ENCODE measurements at places on chromosomes 1 and 21.

DNA sequence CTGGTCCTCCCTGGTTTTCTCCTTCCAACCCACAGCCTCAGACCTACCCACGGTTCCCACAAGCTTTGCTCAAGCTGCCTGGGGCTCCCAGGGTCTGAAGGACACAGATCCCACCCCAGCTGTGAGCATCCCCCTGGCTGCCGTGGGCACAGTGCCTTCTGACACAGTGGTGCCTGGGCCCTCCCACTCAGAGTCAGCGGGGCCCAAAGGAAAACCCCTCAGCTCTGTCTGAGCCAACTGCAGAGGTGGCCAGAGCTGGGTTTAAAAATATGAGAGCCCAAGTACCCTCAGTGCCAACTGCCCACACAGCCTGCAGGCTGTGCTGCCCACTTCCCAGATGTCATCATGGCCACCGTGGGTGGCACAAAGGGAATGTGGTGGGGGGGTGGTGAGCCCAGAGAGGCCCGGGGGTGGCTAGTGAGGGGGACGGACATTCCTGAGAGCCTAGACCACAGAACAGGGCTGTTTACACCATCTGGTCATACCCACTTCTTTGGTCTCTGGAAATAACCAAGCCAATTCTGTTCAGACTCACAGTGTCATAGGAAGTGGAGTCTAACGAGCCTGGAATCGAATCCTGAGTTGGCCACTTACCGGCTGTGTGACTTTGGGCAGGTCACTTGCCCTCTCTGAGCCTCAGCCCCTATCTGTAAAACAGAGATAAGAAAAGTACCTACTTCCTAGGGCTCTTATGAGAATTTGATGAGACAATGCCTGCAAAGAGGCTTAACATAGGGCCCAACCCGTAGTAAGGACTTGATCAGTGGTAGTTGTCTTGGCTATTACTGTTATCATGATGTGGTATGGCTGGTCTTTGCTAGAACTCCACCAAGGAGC, 85.5 kb downstream of the CAMK2N1 start:
- DNase-seq: no peak

GRCh38 chr1:236750928-236751327, 44.2 kb upstream of the MTR start:
- no peak for DNase-seq

GRCh38 chr1:223211323-223211985, 68.4 kb upstream of the TLR5 start:
- no peak for DNase-seq

- no peak for DNase-seq
These were observed 51.3 kb downstream of the PKN2 start for GRCh38 chr1:88735382-88735781.

DNA sequence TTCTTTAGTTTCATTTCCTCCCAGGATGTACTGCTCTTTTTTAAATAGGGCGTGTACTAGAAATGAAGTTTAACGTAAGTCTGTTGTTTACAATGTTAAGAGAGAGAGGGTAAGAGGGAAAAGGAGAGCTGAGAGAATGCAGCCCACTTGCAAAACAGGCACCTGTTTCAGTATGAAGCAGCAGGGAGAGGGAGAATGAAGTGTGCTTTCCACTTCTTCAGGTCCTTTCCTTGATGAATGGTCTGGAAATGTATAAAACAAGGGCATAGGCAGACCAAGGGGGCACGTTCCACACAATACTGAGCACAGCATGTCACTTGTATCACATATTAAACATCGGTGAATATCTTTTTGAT, 2.0 kb downstream of the KCNA3 start:
- DNase-seq: no peak

- DNase-seq: no peak
These were observed 332.1 kb downstream of the DPYD start for GRCh38 chr1:97588772-97589171.

- no peak for DNase-seq
These were observed 6.0 kb upstream of the ARHGEF2 start for GRCh38 chr1:155984341-155984740.

- no peak for DNase-seq
These were observed 4.1 kb downstream of the GJA5 start for GRCh38 chr1:147756341-147756740.

DNA sequence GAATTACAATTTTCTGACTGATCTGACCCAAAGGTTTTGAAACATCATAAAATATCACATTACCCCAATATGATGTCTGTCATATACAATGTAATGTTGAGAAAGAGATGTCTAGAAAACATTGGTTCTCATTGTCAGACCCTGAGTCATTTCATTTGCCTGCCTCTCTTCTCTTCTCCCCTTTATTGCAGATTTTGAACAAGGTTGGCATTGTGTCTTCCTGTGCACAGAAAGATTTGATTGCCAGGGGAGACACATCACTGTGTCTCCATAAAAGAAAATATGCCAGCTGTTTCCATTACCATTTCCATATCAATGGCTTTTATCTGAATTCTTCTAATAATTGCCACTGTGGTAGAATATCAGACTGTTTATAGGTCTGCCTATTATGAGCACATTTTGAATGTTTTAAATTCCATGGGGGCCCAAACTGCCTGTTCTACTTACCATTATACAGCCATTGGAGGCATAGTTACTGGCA, 65.6 kb downstream of the IFI44 start:
- DNase-seq: no peak

DNA sequence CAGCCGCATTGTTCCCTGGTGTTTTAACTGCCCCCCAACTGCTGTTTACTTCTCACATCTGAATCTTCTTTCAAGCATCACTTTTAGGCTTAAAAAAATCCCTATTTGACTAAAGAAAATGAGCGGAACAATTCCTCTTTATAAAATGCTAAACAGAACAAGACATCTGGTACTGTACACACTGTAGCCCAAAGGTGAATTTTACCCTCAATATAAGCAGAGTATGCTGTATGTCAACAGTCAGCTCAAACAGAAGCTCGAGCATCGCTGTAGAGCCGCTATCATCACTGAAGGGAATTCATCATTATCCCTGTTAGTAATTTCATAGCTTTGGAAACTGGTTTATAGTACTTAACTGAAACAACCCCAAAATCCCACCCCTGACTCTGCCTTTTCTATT, 85.3 kb downstream of the LRRC8D start:
- no peak for DNase-seq

GRCh38 chr21:43211072-43211759, 42.4 kb downstream of the CRYAA start:
- DNase-seq: no peak

DNA sequence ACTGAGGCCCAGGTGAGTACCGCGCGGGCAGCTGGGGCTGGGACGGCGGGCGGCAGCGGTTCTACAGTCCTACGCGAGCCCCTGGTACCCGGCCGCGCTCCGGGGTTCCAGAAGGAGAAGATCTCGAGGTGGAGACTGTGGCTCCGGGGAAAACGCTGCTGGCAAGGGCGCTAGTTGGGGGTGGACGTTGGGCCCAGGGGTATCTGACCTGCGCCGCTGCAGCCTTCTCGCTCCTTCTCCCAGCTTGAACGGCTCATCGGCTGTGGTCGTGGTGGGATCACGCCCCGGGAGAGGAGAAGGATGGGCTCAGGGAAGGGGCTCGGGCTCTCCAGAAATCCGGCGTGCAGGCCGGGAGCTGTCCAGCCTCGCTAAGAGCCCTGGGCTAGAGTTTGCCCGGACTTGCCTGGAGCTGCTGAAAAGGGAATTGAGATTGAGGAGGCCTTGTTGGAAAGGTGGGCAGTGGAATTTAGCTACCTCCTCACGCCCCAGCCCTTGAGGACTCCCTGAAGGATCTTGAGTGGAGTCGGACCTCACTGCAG, 1.1 kb upstream of the POU3F1 start:
- DNase-seq: peak; percentile 47

GRCh38 chr1:113978863-113979702, at the start of gene OLFML3:
TSS of gene OLFML3 (plus strand) at chr1:113979474. CDS start at chr1:113979517, 43 bp downstream.
- peak; percentile 99 for DNase-seq

- DNase-seq: no peak
These were observed 671.9 kb upstream of the USP24 start for GRCh38 chr1:55886856-55887712.

- DNase-seq: no peak
These were observed 172.3 kb downstream of the ADGRL4 start for GRCh38 chr1:78834201-78834741.

DNA sequence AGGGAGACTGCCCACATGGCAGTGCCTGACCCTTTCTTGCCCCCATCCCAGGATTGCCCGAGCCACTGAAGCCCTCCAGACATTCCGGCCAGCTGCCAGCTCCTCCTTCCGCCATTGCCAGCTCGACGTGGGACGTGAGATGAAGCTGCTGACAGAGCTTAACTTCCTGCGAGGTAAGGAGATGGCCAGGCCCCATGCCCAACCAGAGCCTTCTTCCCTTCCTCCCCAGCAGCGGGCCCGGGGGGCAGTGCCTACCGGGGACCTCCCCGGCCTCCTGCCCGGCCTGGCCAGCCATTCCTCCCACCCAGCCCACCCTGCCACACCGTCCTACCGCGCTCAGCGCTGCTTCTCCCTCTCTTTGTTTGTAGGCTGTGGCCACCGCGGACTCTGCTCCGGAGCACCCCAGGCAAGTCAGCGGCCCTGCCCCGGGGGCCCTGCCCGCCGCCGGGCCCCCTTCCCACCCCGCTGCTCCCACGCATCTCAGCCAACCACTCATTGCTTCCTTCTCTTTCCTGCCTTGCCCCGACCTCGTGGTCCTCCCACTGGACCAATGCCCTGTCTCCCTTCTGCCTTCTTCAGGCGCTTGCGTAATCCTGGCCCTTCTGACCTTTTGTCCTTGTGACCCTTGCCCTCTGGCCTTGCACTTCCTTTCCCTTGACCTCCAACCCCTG, 4.9 kb downstream of the TRIM46 start:
- DNase-seq: no peak

DNA sequence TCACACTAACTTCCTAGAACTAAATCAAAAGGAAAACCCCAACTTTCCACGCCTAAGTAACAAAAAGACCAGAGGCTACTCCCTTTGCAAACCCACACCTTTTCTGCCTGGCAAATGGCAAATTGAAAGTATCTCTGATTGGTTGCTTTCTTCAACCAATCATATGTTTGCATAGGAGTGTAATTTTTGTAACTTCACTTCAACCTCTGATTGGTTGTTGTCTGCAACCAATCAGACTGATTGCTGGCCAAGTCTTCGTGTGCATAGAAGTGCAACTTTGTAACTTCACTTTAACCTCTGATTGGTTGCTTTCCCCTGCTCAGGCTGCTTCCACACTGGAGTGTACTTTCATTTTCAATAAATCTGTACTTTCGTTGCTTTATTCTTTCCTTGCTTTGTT, 36.9 kb upstream of the PADI2 start:
- peak; percentile 42 for DNase-seq

DNA sequence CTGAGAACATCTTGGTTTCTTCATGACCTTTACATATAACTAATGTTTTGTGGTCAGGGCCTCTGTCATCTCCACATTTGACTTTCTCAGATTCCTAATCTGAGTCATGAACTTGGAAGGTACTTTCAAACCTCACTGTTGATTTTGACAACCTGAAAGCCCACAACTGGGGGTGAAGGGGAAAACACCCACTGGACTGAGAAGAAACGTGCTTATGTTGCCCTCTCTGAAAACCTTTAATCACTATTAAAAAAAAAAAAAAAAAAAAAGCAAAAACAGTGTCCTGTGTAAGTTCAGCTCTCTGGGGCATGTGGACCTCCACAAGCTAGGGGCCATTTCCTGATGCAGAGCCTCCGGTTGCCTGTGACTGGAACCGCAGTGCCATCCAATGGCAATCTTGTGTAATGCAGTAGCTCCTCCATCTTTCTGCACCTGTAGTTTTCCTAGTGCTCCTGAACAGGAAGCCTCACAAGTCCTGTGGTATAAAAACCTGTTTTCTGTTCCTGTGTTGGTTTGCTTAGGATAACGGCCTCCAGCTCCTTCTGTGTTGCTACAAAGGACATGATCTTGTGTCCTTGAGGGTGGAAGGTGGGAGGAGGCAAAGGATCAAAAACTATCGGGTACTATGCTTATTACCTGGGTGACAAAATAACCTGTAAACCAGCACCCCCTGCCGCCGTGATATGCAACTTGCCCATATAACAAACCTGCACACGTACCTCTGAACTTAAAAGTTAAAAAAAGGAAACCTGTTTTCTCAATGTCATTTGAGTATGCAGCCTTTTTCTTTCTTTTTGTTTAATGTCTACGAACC, 124.5 kb downstream of the ZNF648 start:
- DNase-seq: no peak

DNA sequence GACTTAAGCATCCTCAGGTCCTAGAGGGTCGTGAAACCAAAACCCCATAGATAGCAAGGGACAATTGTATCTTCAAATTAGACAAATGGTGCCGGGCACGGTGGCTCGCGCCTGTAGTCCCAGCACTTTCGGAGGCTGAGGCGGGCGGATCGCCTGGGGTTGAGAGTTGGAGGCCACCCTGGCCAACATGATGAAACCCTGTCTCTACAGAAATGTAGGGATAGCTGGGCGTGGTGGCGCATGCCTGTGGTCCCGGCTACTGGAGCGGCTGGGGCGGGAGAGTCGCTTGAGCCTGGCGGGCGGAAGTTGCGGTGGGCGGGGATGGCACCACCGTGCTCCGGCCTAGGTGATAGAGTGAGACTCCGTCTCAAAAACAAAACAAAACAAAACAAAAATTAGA, 780.6 kb downstream of the BRINP3 start:
- DNase-seq: no peak

- no peak for DNase-seq
These were observed 28.8 kb upstream of the CAMTA1 start for GRCh38 chr1:6756457-6756856.

DNA sequence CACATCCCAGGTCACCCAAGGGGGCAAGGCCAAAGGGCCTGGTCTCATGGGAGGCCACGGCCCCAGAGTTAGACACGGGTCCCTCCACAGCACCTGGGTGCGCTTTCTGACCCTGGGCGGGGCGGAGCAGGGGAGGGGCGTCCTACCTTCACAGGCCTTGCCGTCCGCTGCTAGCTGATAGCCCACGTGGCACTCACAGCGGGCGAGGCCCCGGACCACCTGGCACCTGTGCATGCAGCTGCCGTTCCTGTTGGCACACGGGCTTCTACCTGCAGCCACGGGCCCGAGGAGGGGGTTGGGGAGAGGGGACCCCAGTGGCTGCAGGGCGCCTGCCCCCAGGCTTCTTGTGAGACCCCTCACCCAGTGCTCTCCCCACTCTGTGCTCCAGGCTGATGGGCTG, 59.9 kb downstream of the ARHGEF16 start:
- no peak for DNase-seq

DNA sequence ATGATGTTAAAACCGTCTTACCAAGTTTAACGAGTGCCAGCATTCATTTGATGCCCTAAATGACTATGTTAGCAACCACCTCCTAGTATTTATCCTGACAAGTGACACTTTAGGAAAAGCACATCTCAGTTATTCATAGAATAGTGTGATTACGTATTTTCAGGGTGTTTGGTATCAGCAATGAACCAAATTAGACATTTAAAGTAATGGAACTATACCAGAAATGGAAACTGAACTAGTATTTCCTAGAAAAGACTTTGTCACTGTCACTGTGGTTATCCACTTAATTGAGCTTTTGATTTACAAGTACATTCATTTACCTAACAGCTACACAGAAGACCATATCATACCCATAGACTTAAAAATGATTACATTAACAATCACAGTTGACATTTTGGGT, 3.6 kb upstream of the IL12RB2 start:
- DNase-seq: no peak

All from fibroblast of villous mesenchyme (primary cell).